ENCODE measurements at places on chromosomes 11 and 22.

GRCh38 chr22:24386937-24387471, 40.4 kb upstream of the ADORA2A start:
- no peak for DNase-seq

DNA sequence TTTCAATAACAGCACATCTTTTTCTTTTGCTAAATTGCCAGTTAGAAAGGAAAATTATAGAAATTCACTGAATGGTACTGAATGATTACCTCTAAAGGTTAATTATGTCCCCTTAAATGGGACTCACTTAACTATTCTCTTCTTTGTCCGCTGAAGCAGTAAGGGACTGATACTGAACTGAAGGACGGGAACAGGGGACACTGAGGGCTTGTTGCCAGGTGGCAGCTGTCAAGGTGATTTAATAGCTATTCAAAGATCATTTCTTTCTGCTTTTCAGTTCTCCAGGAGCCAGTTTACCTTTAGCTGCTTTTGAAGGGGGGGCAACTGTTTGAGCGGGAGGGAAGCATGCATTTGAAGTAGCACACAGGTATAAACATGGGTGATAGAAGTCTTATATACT, 325.4 kb upstream of the CCDC90B start:
- DNase-seq, result no peak

GRCh38 chr11:79617561-79617960, 176.7 kb upstream of the TENM4 start:
- DNase-seq, result no peak

DNA sequence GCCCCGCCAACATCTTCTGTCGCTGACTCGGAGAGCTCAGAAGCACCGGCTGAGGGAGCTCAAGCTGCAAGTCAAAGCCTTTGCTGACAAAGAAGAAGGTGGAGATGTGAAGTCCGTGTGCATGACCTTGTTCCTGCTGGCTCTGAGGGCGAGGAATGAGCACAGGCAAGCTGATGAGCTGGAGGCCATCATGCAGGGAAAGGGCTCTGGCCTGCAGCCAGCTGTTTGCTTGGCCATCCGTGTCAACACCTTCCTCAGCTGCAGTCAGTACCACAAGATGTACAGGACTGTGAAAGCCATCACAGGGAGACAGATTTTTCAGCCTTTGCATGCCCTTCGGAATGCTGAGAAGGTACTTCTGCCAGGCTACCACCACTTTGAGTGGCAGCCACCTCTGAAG, 6.7 kb downstream of the RAG1 start:
- DNase-seq, result no peak

- DNase-seq, result no peak
Observed at GRCh38 chr11:45091563-45092403, 54.7 kb upstream of the PRDM11 start.

GRCh38 chr22:19760951-19761724, 560 bp downstream of the TBX1 start:
- no peak for DNase-seq

DNA sequence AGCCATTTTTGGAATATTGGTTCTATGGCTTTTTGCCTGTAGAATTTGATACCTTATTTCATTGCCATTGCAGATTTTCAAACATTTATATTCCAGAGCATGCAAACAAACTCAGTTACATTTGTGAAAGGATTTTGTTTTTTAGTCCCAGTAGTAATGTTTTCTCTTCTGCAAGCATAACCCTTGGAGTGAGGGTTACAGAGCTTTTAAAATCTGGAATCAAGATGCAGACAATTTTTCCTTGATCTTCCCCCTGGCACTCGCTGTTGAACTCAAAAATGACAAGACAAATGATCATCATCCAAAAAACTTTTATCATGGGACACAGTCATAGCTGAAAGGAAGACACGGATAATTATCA, 20.8 kb downstream of the BBOX1 start:
- DNase-seq, result no peak

GRCh38 chr22:27992294-27993165, 73.5 kb upstream of the PITPNB start:
- DNase-seq, result no peak

DNA sequence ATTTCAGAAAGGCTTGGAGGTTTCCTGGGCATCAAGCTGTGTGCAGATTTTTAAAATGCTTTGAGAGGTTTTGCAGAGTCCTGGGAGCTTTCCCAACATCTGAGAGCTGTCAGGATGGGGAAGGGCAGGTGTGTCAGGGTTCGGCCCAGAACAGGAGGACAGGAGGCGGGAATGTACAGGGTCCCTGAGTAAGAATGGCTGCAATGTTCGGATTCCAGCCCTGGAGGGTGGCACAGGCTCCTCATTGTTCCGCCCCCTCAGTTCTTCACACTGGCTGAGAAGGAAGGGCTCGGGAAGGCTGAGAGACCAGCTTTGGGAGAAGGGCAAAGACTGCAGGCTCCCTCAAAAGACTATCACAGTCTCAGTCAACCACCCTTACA, 5.1 kb upstream of the SEPTIN3 start:
- no peak for DNase-seq

- no peak for DNase-seq
Observed at GRCh38 chr22:40958299-40958698, 7.1 kb downstream of the RBX1 start.

DNA sequence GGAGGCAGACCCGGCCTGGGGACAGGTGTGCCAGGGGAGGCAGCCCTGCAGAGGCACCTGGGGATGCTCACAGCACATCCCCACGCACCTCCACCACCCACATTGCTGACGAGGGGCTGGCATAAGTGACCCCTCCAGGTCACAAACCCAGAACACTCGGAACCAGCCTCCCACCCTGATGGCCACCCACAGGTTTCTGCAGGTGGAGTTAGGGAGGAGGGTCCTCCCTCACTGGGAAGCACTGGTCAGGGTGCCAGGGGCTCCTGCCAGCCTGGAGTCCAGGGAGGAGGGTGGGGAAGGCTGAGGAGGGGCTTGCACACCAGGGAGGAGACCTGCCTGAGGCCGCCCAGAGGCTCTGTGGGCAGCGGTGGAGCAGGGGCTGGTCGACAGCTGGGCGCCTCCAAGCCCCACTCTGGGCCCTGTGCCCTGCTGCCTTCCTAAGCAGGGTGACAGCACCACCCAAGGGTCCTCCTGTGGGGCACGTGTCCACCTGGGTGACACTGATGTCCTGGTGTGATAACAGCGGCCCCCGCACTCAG, 51.0 kb upstream of the CARS1 start:
- DNase-seq, result no peak

- DNase-seq, result peak; percentile 49
Observed at GRCh38 chr11:118438314-118438931, 2.1 kb downstream of the KMT2A start.

DNA sequence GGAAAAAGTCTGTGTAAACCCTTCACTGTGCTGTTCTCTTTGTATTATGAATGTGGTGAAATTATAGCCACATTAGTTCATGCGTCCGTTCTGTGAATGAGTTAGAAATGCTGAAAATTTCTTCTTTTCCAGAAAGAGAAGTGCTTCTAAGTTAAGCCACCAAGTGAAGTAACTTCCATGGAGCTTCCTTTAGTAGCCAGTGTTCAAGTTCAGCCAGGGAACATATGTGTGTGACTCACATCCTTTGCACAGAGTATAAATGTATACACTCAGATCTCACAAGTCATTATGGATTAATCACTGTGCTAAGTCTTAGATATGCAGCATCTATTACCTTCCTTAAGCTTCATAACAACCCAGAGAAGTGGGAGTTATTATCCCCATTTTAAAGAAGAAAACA, 3.1 kb upstream of the MMP8 start:
- no peak for DNase-seq

DNA sequence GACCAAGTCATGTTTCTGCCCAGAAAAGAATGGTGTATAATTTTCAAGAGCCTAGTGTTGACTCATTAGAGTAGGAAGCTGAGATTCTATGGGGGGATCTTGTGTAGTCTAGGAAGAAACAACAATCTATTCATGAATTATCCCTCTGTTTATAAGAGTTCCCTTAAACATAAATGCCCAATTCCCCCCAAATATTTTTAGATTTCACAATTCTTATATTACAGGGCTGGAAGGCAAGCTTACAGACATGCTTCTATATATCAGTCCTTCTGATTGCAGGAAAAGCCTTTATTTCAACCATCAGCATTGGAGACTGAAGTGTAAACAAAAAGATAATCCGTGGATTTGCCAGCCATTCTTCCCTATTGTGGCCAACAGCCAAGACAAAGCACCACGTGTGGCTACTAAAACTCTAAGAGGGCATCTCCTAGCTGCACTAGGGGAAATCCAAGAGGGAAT, 71.4 kb downstream of the NAT10 start:
- DNase-seq, result no peak

DNA sequence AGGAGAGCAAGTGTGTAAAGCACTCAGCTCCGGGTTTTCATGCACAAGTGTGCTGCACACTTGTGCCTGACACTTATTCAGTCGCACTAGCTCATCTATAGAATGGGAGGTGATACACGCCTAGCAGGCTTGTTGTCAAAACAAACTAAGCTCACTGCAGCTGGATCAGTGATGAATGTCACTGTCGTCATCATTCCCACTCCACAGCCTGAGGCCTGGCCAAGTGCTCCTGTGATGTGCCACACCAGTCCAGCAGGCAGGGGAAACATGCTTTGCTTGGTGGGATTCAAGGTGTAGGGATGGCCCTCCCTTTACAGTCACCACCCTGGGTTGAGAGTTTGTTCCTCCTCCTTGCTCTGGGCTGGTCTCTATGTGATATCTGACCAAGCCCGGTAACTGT, 6.8 kb downstream of the MPST start:
- no peak for DNase-seq

- DNase-seq, result no peak
Observed at GRCh38 chr22:33866511-33866910, 53.8 kb downstream of the LARGE1 start.

DNA sequence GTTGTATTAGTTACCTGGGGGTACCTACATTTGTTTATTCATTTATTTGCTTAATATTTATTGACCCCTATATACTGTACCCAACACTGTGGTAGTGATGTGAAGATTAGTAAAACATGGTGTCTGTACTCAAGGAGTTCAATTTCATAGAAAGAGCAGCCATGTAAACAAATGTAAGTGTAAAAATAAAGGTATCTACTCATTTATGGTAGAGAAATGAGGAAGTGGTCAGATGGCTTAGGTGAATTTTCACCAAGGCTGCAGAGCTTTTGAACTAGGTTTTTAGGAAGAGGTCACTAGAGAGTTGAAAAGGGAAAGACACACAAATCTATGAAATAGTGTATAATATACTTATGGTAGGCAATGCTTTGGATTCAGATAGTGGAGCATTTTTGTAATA, 11.1 kb downstream of the CTR9 start:
- DNase-seq, result peak; percentile 21

DNA sequence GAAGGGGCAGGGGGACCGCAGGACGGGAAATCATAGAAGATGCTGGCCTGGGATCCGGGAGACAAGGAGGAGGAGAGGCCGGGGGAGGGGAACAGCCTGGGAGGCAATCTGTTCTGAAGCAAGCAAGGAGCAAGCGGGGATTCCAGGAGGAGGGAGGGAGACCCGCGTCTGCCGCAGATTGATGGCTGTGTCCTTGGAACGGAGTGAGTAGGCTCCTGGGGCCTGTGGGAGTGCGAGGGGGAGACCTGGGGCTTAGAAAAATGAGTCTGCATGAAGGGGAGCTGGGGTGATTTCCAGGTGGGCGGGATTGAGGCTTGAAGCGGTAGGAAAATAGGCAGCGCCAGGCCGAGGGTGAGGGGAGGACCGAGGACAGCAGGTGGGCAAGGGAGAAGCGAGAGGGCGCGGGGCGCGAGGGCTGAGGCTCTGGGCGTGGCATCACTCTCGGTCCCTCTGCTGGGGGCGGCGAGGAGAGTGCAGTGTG, 1.6 kb upstream of the LRRC55 start:
- DNase-seq, result no peak

DNA sequence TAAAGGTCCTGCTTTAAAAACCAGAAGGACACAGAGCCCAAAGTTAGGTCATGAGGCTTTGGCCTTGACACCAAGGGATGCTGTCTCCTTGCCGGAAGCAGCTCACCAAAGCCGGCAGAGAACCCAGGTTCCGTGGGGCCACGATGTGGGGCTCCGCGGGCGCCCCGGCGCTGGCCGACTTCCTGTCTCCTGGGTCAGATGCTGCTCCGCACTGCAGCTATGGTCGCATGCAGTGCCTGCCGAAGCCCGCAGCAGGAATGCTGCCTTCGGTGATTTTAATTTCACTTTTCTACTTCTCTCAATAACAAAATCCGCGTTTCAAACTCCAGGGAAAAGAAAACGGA, 454 bp upstream of the OTUB1 start:
- peak; percentile 65 for DNase-seq

- no peak for DNase-seq
Observed at GRCh38 chr11:1564535-1565172, 7.4 kb downstream of the DUSP8 start.

GRCh38 chr22:19519041-19519926, 4.9 kb downstream of the CLDN5 start:
- DNase-seq, result no peak

DNA sequence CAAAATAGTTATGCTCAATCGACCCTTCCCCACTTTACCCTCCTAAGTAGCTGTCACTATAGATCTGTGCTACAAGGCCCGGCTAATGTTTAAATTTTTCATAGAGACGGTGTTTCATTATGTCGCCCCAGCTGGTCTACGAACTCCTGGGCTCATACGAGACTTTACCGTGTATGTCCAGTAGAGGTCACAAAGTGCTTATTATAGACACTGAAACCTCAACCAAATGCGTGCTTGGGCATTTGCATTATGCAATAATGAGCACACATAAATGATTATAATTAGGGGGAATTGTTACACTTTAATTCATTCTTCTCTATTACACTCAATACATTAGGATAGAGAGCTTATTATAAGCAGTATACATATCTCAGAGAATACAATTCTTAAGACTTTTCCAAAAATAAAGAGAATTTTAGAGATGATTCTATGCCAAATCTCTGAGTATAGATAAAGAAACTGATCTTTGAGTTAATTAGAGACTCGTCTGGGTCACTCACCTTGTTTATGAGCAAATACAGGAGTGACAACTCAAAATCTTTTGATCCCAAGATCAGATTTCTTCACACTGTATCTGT, 12.5 kb upstream of the MRPL16 start:
- peak; percentile 15 for DNase-seq

DNA sequence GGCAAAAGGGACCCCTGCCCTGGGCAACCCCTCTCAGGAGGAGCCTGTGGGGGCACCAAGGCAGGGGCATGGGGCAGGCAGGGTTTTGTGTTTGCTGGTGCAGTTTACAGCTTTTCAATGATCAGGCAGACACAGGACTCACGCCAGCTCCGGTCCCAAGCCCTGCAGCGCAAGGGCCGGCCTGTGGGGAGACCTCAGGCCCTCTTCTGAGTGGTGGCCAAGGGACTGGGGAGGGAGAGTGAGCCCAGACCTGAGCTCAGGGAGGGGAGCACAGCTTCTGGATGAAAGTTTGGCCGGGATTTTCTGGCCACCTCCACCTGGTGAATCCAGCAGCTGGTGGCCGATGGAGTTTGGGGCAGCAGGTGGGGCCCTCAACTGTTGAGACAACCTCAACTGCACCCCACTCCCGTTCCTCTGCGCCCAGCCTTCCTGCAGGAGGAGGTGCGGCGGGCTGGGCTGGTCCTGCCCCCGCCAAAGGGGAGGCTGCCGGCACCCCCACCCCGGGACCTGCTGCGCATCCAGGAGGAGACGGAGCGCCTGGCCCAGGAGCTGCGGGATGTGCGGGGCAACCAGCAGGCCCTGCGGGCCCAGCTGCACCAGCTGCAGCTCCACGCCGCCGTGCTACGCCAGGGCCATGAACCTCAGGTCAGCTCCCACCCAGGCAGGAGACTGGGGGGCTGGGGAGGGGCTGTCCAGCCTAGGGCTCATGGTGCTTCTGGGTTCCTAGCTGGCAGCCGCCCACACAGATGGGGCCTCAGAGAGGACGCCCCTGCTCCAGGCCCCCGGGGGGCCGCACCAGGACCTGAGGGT, 3.6 kb downstream of the TCIRG1 start:
- DNase-seq, result no peak

GRCh38 chr11:69073469-69073868, 24.7 kb downstream of the TPCN2 start:
- no peak for DNase-seq
